Adrenal gland (tissue), 19 donors: ENCODE measurements at places on chromosomes 7 and 10. TPM values are rescaled to one million over a fixed set of nuclear protein-coding genes. Genes with fewer than 3 reads are reported as not detected.

DNA sequence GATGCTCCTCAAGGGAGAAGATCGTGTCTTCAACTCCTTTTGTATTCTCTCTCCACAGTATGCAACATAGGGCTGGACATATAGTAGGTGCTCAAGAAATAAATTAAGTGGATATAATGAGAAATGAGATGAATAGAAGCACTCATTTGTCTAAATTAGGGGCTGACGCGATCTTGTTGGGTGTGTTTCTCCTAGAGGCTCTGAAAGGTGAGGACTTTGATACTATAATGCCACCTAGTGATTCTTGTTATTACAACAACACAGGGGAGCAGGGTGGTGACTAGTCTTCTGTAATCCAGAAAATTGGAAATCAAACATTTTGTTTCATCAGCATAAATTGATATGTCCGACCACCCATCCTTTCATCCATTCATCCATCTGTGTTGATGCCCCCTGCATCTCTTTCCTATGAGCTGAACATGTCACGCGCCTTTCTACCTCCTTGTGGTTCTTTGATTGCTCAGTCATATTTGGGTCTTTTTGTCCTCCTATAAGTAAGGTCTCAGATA, 3.5 kb upstream of the CFAP58 start:
- DNase-seq, result no peak

GRCh38 chr10:31129271-31129670, 97.6 kb upstream of the ZNF438 start:
- no peak for DNase-seq

DNA sequence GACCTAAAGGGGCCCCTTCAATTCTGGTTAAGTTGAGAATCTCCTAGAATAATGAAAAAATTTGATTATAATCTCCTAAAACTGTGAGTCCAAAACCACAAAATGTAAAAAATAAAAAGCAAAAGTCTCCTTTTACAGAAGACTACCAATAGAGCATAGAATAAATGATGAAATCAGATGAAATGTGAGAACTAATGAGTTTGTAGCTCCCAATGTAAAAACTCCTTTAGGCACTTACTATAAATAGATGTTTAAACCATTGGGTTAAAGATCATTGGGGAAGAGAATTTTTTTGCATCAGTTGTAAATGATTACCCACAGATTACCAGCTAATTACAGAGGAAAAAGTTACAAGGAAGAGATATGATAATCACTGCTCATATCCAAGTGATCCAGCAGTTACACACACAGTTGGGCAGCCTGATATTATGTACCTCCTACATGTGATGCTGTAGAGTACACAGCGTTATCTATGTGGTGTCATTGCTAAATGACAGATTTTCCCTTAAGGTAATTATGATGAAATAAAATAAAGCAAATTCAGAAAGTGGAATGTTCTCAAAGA, 282.7 kb upstream of the SEMA3D start:
- DNase-seq, result no peak

DNA sequence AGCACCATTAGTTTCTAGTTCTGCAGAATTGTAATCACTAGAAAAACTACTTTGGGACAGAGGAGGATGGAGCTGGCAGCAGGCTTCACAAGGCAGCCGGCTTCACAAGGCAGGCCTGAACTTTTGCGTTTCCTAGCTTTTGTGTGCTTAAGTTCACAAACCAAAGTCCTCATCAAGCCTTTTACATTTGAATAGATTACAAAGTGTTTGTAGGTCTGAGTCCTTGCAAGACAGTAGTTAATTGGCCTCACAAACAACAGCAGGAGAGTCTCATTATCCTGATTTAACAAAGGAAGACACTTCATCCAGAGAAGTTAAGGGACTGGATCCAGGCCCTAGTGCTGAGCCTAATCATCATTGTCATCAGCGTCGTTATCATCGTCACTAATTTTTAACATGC, 147.8 kb upstream of the AUTS2 start:
- DNase-seq, result no peak

DNA sequence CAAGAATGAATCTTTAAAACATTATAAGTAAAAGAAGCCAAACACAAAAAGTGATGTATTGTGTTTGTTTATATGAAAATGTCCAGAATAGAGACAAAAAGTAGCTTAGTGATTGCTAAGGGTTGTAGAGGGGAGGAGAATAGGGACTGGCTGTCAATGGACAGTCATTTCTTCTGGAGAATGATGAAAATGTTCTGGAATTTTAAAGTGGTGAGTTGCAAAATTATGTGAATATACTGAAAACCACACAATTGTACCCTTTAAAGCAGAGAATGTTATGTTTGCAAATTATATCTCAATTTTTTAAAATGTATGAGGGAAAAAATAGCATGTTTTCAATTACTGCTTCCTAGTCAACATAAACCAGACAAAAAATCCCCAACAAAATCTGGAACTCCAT, 174.2 kb downstream of the KMT2E start:
- no peak for DNase-seq

- no peak for DNase-seq
These were observed 105.3 kb downstream of the PARD3 start for GRCh38 chr10:34709637-34710390.

DNA sequence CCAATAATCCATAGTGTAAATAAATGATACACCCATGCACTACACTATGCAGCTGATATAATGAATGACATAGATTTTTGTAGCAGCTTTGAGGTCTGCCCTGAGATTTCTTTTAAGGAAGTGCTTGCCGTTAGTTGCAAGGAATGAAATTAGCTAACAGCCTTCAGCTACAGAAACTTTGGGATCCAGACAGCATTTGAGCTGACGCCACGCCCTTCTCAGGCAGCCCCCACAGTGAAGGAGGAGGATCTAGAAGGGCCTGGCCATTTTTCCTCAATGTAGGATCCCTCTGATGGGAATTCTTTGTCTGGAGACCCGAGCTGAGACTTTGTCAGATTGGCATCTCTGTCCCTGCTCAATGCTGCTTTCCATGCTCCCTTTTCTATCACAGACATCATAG, 6.1 kb upstream of the PDK4 start:
- DNase-seq, result no peak

GRCh38 chr7:38660427-38661099, 29.4 kb upstream of the AMPH start:
- DNase-seq, result no peak

GRCh38 chr10:78514459-78514858, 480.8 kb downstream of the RPS24 start:
- DNase-seq, result no peak

DNA sequence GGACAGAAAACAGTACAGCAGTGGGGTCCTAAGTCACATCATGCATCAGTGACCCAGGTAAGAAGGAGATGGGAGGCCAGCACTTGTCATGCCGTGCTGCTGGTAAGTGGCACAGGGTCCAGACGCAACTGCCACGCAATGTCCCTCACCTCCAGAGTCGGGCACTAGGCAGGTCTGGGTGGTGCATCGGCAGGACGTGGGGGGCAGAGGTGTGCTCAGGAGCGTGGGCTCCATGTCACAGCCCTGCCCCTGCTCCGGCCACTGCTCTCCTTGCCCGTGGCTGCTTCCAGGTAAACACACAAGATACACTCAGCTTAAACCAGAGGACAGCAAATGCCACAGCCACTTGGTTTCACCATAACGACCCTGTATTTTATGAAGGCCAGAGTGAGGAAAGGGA, 47.3 kb downstream of the COBL start:
- DNase-seq, result no peak

- DNase-seq, result no peak
These were observed 42.1 kb downstream of the PANK1 start for GRCh38 chr10:89602919-89603318.

DNA sequence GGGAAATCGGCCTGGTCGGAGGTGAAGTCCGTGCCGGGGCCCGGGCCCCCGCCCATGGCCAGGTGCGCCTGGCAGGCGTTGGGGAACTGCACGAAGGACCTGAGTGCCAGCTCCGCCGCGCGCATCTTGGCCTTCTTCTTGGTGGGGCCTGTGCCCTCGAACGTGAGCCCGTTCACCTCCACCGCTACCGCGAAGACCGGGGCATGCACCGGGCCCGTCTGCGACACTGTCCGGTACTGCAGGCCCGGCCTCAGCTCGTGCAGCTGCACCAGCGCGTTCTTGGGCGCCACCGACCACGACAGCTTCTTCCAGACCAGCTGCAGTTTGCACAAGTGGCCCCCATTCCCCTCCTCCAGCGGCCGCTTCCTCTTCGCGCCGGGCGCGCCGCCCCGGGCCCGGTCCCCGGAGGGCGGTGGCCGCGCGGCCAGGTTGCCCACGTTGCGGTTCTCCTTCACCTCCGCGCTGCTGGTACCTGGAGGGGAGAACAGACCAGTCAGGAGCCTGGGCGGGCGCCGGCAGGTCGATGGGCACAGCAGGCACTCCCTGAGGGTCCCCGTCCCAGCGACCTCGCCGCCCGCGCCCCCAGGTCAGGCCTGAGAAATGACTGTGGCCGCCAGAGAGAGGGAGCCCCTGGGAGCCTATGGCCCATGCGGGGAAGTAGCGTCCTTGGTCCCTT, 307.4 kb downstream of the WDR37 start:
- no peak for DNase-seq

Gene CALHM1
- not detected for total RNA-seq

Gene CPA2
- 1.1 TPM for total RNA-seq

Gene KIAA1549
- total RNA-seq, result 3.7 TPM

Gene GTPBP10
- 15.9 TPM for total RNA-seq

Gene THSD7A
- total RNA-seq, result 6.2 TPM

Gene CFAP43
- 1.4 TPM for total RNA-seq

Gene IL6
- total RNA-seq, result not detected

Gene NRBF2
- 15.3 TPM for total RNA-seq

Gene NPTX2
- total RNA-seq, result 24.7 TPM

Gene C7orf33
- not detected for total RNA-seq

Gene TAS2R16
- not detected for total RNA-seq

Gene CALML3
- not detected for total RNA-seq

Gene LRRD1
- total RNA-seq, result not detected
